SK-N-SH treated with all-trans-retinoic acid at 6 μM for 48 hours (cell line): ENCODE measurements at places on chromosomes 12 and 14.

- ATAC-seq: no peak
Observed at GRCh38 chr12:1398673-1399072, 195.7 kb downstream of the FBXL14 start.

DNA sequence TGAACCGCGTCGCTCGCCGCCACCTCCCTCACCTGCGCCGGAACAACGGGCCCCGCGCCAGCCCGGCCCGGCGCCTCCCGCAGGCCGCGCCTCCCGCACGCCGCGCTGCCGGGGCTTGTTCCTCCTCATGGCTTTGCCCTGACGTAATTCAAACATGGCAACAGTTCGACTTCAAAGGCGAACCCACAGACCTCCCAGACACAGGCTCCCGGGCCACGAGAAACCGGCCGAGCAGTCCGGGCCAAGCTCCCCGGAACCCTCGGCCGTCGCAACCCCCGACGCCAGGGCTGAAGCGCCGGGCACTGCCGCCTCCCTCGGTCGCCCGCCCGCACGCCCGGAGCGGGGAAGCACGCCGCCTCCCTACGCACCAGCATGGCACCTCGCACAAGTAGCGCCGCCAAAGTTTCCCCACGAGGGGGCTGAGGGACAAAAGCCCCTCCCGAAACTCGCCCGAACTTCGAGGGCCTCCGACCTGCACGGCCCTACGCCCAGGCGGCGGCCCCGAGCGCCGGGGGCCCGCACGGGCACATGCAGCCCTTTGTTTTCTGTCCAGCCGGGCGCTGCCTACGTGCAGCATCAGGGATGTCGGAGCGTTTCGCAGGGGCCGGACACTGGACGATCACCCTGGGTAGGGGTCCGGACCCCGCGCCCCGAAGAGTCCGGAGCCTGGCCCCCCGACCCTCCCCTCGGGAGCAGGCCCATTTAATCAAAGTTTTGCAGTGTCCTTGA lies 1.7 kb downstream of the SINHCAF start:
- ATAC-seq: peak; percentile 68

DNA sequence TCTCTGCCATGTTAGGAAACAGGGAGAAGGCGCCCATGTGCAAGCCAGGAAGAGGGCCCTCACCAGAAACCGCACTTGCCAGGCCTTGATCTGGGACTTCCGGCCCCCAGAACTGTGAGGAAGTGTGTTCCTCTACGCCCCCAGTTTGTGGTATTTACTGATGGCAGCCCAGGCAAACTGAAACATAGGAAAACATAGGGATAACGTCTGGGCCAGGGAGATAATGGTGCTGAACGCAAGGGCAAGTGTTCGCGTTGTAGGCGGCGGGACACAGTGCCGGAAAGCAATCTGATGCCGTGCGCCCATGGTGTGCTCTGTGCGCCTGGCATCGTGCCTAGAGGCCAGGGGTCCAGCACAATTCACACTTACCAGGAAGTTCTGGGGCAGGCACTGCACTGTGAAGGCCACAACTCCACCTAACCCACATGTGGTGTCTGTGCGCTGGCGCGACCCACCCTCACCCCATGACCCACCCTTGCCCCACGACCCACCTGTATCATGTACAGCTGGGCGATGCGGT lies 53.6 kb downstream of the ARL6IP4 start:
- ATAC-seq: no peak

- no peak for ATAC-seq
Observed at GRCh38 chr12:131038961-131039950, 85.5 kb downstream of the ADGRD1 start.

GRCh38 chr12:96487634-96488033 lies 1.7 kb upstream of the CFAP54 start:
- no peak for ATAC-seq

DNA sequence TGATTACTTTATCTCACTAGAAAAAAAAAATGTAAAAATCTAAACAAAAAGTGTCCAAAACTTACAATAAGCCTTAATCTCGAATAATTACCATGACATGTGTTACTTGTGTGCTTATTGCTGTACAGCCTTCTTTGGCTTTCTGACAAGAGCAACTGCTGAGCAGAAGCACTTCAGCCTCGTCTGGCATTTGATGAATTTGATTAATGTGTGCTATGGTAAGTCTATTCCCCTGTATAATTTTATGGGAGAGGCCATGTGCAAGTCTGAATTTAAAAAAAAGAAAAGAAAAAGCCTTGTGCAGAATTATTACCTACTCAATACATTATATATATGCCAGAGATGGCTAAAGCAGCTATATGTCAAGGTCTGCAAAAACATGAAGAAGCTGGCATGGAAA lies 113.9 kb downstream of the AEBP2 start:
- peak; percentile 78 for ATAC-seq

GRCh38 chr14:34733245-34733644 lies 18.9 kb upstream of the CFL2 start:
- ATAC-seq: no peak; the same call in 2 of the 3 replicates

- ATAC-seq: no peak
Observed at GRCh38 chr12:60752589-60752988, 1156.8 kb downstream of the SLC16A7 start.

DNA sequence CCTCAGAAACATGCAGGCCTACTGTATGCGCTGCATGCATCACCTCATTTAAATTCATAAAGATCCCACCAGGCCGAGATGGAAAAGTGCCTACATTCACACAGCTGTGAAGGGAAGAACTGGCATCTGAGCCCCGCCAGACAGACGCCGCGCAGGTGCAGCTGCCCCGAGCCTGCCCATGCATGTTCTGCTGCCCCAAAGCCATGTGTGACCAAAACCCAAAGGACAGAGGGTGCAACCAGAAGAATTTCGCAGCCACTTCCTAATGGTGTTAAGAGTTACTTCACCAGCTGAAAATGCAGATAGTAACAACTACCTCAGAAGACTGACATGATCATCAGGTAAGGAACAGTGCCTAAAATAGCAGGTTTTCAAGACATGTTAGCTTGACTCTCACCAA lies 13.5 kb upstream of the KRT8 start:
- ATAC-seq: no peak
